ENCODE measurements at places on chromosomes 12 and 14. TPM values are rescaled to one million over a fixed set of nuclear protein-coding genes. Genes with fewer than 3 reads are reported as not detected.

DNA sequence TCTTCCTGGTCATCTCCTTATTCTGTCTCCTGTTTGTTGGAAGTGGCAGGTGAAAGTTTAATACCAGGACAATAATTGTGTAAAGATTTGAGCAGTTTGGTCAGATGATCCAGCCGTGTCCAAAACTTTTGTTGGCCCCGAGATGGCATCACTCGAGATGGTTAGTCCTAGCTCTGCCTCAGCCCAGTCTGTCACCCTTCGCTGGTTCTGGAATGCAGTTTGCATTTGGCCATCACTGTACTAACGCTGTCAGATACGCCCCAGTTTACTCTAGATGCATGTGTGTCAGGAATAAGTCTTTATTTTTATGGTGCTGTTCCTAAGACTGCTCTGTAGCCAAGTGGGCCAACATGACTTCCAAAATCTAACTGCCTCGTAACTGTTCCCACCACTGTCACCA is 79.6 kb downstream of the MOK start:
- no peak for DNase-seq

Gene TDRD9
- total RNA-seq: 4.0 TPM

Gene CACNA2D4
- 3.2 TPM for total RNA-seq

- DNase-seq: no peak
These were observed 52.3 kb upstream of the KCNA5 start for GRCh38 chr12:4991373-4991772.

- no peak for DNase-seq
These were observed 102.5 kb downstream of the BEGAIN start for GRCh38 chr14:100484531-100485267.

DNA sequence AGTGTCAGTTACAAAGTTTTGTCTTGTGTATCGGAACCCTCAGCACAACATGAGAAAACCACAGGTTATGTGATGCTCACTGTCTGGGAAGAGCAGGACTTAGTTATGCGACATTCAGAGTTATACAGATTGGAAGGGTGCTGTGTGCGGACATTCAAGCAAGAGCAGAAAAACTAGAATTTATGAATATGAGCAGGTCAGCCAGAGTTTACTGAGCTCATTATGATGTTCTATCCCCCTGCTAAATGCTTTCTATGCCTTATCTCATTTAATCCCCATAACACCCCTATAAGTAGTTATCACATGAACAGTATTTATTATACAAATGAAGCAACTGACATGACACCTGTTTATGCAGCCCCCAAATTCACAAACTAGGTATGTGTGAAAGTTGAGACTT is 1083.2 kb downstream of the FLRT2 start:
- DNase-seq: no peak

Gene KMT2D
- 45.9 TPM for total RNA-seq

GRCh38 chr12:122437656-122438121 is 15.2 kb upstream of the CLIP1 start:
- no peak for DNase-seq

DNA sequence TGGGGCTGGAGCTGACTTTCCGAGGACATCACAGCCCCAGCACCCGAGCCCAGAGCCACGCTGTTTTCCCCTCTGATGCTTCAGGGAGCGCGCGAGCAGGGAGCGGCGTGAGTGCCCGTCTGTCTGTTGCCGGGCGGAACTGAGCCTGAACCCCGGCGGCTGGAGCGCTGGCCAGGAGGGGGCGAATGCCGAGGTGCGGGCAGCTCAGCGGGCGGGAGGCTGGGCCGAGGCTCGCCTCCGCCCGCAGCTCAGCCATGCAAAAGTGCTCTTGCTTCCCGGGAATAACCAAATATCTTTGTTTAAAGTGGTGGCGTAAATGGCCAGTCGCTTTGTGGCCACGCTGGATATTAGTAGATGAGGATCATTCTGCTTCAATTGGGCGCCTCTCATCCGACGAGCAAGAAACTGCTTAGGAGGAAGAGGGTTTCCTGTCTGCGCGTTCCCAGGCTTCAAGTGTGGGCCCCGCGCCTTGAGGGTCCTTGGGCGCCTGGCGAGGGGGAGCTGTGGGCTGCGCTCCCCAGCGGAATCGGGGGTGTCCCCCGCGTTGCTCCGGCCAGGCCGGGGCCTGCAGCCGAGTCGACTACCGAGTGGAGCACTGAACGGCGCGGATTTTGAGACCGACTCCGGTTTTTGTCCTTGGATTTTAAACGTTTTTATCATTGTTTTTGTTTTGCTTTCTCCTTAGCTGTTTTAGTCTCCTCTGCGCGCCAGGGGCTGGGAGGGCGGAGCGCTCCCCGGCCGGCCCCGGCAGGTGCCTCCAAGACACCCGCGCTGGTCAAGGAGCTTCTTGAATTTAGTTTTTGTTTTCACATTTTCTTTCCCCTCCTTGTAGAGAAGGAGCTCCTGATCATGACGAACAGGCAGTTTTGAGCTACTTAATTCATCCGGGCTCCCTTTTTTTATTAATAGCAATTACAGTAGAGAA is 831 bp upstream of the NKX2-1 start:
- DNase-seq: no peak

- no peak for DNase-seq
These were observed 1263.0 kb downstream of the LRFN5 start for GRCh38 chr14:42869681-42870080.

DNA sequence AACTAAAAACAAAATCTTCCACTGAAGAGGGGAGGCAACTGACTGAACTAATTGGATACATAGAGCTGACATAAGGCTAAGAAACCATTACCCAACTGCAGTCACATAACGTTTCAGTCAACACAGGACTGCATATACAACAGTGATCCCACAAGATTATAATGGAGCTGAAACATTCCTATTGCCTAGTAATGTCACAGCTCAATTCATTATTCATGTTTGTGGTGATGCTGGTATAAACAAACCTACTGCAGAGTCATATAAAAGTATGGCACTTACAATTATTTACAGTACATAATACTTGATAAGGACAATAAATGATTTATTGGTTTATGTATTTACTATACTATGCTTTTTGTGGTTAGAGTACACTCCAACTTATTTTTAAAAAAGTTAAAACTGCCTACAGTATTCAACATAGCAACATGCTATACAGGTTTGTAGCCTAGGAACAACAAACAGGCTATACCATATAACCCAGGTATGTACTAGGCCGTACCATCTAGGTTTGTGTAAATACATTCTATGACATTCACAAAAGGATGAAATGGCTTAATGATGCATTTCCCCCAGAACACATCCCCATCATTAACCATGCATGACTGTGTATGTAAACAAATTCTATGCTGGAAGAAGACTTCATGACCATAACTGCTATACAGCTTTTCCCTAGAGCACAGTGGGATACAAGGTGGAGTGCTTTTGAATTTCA is 4.3 kb downstream of the NAP1L1 start:
- DNase-seq: no peak

Gene SOAT2
- total RNA-seq: 0.33 TPM

DNA sequence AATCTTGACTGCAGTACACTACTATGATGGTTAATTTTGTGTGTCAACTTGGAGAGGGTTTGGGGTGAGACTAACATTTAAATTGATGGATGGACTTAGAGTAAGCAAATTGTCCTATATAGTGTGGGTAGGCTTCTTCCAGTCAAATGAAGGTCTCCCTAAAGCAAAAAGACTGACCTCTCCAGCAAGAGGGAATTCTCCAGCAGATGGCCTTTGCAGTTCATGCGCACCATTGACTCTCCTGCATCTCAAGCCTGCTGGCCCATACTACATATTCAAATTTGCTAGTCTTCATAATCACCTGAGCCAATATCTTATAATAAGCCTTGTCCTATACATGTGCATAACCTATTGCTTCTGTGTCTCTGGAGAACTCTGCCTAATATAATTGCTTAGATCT is 260.2 kb downstream of the RERGL start:
- no peak for DNase-seq

- DNase-seq: no peak
These were observed 286.3 kb downstream of the NUAK1 start for GRCh38 chr12:105852496-105852895.

Gene LRP1-AS
- not detected for total RNA-seq

- DNase-seq: no peak
These were observed 451.7 kb downstream of the TMEM117 start for GRCh38 chr12:44287545-44287944.

- DNase-seq: no peak
These were observed 70.3 kb downstream of the SPPL3 start for GRCh38 chr12:120833849-120834248.

DNA sequence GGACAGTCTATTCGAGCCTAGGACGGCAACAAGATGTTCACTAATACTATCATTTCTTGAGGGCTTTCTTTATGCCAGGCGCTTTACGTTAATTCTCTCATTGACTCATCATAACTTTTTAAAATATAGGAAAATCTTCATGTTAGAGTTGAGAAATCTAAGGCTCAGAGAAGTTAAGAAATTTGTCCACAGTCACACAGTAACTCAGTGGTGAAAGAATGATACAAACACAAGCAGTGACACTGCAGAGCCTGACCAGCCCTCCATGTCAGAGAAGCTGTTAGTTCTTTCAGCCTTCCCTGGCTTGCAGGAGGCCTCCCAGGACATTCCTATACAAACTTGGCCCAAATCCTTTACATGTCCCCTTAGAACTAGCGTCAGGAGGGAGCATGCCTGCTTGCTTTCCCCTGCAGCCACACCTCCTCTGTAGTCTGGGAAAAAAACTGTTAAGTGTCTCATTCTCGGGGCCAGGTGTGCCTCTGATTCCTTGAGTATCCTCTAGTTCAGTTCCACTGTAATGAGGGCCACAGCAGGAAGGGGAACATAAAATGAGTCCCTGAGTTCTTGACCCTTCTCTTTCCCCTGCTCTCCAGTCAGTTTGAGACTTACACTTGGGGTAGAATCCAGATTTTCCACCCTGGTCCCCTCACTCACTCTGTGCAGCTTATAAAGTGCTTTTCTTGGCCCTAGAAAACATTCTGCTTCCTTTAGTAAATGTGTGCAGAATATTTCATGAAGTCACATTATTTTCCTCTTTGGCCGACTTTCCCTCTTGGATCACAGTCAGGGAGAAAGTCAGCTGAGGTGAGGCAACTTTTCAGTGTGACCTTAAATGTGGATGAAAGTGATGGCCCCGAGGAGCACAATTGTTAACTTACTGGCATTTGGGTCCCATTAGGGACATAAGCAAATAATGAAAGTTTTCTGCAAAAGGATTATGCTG is 152.2 kb upstream of the HIF1A start:
- DNase-seq: no peak

Gene PMCH
- not detected for total RNA-seq

Gene PTHLH
- 7.5 TPM for total RNA-seq

DNA sequence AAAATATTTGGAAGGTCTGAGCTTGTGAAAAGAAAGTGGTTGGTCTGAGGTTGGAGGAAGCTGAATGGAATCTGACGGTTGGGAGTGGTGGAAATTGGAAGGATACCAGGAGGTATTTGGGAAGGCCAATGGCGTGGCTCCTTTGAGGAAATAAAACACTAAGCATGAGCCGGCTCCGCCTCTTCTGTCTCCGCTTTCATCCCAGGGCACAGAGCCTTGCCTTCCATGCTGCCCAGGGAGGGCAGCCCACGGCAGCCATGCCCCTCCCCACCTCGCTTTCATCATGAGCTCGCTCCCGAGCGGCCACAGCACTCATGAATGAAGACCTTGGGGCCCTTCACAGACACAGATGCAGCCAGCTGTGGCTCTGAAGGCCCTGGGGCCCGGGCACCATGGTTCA is 36.2 kb downstream of the HSP90AA1 start:
- DNase-seq: no peak

DNA sequence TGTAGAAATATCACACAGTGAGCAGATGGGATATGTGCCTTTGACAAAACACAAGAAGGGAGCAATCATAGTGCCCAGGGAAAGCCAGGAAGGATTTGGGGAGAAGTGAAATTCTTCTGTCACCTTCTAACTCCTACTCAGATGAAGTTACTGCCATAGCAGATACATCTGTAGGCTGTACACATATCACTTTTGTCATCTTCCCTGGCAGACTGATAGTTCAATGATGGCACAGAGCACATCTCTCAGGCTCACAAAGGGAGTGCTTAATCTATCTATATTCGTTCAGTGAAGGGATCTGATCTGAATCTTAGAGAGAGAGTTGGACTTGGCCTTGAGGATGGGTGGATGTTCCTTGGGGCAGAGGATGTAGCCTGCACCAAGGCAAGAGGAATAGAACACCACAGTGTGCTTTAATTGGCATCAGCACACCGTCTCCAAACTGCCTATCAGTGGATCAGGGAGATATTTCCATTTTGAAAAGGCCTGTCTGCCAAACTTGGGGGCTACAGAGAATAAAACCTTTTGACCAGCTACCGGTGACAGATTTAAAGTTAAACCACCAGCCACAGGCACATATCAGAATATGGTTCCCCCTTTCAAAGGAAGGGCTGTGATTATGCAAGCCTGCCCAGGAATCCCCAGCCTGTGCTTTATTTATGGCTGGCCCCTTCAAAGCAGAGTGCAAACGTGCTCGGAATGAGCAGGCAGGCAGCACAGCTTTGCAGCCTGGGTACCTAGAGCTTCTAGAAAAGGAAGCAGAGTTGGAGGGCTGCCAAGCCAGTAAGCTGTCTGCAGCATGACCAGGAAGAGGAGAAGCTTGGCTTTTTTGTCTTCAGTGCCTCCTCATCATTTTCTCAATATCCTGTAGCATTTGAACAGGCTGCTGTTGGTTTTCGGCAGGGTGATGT is 165.5 kb upstream of the DYRK2 start:
- DNase-seq: no peak

- no peak for DNase-seq
These were observed 32.9 kb downstream of the LGR5 start for GRCh38 chr12:71472441-71472911.

DNA sequence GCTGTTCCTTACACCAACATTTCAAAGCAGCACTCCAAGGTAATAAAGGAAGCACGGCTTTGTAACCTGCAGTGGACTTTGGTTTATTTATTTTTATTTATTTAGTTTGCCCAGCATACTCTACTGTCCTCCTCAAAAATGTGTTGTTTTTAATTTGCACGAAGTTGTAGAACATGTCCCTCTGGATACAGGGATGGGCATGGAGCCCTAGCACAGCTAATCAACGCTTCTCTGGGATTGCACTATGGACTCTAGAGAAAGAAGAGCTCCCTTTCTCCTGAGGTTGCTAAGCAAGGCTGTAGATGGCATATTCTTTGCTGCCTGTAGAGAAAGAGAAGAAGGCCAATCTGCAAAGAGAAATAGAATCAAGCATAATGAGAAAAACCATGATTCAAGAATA is 5.9 kb upstream of the ANAPC5 start:
- no peak for DNase-seq

DNA sequence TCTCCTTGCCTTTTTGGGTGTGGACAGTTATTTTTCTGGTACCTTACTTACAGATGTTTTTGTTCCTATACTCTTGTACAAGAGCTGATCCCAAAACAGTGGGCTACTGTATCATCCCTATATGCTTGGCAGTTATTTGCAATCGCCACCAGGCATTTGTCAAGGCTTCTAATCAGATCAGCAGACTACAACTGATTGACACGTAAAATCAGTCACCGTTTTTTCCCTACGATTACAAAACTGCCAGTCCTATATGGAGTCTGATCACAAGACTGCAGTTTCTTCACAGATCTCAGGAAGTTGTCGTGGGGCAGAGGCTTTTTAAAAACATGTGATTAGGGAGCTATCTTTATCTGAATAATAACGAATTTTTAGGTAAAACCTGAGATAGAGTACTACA is 1.3 kb downstream of the LYSET start:
- no peak for DNase-seq

Data from breast epithelium (tissue), 4 donors.